Heart left ventricle (tissue), 16 donors: ENCODE measurements at places on chromosomes 1 and 21.

- peak; percentile 92 for DNase-seq
Observed at GRCh38 chr1:6624710-6625583, at the start of gene THAP3. TSS of gene THAP3 (plus strand) at chr1:6624868. CDS start at chr1:6625219, 351 bp downstream.

DNA sequence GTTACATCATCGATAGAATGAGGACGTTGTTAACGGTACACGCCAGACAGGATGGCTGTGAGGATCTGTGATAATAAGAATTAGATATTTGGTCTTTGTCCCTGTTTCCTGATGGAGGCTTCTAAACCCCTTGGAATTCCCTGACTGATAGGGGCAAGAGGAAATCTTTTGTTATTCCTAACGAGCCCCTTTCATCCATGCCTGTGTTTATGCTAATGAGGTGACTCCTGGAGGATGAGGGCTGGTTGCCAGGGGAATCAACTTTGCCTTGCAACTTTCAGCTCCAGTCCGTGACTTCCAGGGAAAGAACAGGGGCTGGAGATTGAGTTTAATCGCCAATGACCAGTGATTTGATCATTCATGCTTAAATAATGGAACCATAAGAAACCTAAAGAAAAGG lies 39.3 kb upstream of the NLRP3 start:
- DNase-seq: no peak

DNA sequence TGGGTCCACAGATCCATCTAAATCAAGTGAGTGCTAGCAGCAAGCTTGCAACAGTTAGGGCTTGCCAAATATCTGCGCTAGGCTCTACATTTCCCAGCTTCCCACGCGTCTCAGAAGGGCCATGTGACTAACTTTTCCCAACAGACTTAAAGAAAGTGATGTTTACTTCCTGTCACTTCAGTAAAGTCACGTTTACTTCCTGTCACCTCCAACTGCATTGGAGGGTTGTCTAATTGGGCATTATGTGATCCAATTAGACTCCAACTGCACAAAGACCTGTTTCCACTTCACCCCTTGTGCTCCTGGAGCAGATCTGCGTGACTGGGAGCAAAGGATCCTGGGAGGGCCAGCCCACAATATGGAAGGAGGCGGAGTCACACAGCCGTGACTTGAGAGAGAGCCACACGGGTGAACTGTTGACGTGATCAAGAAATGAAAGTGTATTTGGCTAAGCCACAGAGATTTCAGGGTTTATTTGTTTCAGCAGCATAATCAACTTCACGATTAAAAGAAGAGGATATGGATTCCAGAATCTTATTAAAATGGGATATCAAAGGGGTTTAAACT lies 77.7 kb downstream of the CYYR1 start:
- DNase-seq: no peak

- no peak for DNase-seq
Observed at GRCh38 chr1:86517336-86517735, 29.5 kb upstream of the CLCA4 start.

GRCh38 chr1:41314376-41315145 lies 46.7 kb upstream of the FOXO6 start:
- DNase-seq: no peak

DNA sequence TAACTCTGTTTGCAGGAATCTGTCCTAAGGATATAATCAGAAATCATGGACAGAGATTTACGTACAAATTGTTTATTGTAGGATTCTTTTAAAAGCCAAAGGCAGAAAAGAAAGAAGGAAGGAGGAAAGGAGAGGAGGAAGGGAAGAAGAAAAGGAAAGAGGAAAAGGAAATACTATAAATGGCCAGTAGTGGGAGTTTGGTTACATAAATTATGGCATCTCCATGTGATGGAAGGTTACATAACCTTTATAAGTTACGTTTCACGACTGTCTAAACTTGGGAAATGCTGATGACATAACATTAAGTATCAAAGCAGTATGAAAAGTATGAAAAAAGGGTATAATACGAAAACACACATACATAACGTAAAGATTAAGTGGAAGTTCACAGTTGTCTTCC lies 39.0 kb downstream of the SMYD2 start:
- no peak for DNase-seq

GRCh38 chr21:14916676-14917141 lies 148.1 kb downstream of the NRIP1 start:
- DNase-seq: no peak

- DNase-seq: peak; percentile 58
Observed at GRCh38 chr1:214187121-214187900, 93.6 kb upstream of the SMYD2 start.

GRCh38 chr21:16279731-16280581 lies 550.2 kb downstream of the USP25 start:
- peak; percentile 42 for DNase-seq

DNA sequence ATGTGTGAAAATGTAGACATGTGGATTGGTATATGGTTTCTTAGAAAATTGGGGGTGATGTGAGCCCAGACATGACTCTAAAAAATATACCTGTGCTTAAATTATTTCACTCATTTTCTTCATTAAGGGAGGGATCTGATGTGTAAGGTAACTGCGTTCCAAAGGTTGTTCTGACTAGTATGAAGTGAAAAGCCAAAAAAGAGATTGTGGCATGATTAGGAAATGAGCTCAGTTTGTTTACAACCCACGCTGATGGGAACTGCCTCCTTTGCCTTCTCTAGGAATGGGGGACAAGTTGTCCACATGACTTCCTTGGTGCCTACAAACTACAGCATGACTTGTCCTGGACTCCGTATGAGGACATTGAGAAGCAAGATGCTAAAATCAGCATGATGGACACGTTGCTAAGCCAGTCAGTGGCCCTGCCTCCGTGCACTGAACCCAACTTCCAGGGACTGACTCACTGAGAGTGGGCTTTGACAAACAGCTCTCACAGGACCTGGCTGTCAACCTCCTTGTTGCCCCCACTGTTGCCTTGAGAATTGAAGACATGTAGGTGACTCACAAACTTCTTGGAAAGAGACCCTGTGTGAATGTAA lies 8.0 kb downstream of the C1orf50 start:
- no peak for DNase-seq

DNA sequence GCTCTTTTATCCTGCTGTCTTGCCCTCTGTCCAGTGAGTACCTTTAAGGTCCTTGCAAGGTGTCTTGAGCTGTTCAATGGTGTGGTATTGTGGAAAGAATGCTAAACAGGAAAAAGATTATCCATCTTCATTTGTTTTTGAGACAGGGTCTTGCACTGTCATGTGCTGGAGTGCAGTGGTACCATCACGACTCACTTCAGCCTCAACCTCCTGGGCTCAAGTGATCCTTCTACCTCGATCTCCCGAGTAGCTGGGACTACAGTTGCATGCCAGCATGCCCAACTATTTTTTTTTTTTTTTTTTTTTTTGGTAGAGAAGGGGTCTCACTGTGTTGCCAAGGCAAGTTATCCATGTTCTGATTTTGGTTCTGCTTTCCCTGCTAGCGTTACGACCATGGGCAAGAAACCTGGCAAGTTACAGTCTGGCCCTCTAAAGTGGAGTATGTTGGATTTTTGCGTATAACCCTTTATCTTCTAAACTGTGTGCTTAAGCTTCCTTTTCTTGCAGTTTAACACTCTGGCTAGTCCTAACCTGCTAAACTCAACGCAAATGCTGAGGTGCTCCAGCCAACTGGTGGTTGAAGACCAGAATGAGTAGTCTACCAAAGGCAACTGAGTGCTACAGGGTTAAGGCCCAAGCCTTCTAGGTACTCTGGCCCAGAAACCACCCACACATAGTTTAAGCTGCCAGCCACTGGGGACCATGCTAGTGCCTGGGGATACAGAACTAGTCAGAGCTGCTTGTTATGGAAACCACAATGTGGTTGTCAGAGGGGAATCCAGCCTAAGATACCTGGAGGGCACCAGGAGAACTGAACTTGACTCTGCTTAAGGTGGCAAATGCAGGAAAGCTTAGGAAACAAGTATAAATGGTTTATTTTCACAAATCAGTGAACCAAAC lies 7.9 kb downstream of the RPL11 start:
- DNase-seq: no peak

GRCh38 chr1:161139766-161140165 lies 7.3 kb upstream of the DEDD start:
- no peak for DNase-seq

DNA sequence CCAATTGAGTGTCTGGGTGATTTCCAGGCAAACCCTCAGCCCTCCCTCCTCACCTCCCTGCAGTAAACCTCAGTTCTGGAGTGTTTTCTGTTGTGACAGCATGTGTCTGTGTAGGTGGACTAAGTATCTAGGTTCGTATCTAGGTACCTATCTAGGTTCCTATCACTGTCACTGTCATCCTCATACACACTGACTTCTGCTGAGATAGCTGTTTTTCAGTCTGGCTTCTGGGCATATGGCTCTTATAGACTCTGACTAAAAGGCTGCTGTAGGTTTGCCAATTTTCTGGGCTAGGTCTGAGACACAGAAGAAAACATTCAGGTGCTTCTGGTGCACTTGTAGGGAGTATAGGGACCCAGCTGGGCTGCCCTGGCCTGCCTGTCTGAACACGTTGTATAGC lies 8.1 kb upstream of the TRIM67 start:
- DNase-seq: no peak

- no peak for DNase-seq
Observed at GRCh38 chr21:35743571-35743970, 316.8 kb downstream of the SETD4 start.

DNA sequence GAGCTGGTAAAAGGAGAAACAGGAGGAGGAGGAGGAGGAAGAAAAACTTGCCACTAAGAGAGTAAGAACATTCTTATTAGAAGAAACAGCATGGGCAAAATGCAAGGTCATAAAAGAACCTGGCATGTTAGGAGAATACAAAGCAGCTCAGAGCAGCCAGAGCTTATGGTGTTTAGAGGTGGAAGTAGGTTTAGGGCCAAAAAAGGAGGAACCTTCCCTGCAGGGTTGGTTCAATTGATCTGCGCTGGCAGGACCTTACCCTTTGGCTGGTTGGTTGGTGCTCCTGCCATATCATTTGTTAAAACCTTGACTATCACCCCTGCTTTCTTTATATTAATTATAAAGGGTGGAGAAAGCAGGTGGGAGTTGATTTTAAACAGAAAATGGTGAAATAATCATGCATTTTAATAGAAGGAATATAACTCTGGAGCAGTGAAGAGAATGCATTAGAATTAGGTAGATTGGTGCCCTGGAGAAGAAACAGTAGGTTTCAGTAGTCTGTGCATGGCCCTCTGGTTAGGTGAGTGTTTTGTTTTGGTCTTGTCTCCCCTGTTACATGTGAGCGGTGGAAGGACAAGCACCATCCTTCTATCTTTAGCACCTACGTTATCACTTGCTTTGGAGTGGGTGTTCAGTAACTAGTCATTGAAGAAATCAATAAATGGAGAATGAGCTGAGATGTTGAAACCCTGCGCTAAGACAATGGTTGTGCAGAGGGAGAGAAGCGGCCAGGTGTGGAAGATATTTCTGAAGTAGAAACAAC lies 110.4 kb upstream of the NGF start:
- no peak for DNase-seq

GRCh38 chr1:116425987-116426386 lies 52.9 kb downstream of the ATP1A1 start:
- no peak for DNase-seq

DNA sequence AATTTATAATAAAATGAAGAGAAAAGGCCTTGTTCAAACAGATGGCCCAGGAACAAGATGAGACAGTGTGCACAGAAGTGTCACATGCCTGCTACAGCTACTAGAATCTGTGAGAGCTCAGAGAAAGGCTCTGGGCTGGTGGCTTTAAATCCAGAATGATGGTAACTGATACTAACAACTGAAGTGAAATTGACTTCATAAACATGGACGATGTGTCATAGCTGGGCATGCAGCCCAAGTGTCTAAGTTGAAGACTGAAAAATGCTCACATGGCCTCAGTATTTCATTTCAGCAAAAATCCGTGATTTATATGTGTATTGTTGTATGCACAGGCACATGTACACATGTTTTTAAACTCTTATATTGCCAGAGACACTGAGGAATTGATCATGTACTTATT lies 208.3 kb upstream of the RUNX1 start:
- peak; percentile 59 for DNase-seq

DNA sequence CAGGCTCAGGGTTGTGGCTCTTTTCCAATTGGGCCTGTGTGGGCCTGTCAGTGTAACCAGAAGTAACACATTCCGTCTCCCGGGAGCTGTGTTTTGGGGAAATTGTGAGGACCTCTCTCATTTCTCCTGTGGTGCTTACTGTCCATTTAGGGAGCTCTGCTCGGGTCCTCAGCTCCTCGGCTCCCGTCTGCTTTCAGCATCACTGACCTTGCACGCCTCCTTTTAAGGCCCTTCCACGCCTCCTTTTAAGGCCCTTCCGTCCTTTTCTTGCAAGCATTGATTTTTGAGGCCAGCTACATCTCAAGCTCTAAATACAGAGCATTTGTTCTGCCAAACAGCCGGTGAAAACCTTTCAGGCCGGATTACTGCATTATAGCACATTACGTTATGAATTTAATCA lies 9.7 kb downstream of the CA6 start:
- DNase-seq: no peak

DNA sequence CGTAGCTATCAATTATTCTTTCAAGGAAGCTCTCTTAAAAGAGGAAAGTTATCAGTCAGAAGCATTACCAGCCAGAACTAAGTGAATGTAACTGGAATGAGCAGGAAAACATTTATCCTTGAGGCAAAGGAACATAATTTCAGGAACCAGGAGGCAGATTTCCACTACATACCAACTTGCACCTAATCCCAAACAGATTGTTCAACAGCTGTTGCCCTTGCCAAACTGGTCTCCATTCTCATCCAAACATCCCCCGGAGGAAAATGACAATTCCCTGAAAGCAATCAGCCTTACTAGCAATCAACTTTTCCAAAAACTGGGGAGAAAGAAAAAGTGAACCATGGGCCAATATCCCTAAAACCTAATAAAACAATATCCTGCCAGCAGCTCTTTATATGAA lies 35.0 kb downstream of the ENAH start:
- DNase-seq: no peak

- DNase-seq: no peak
Observed at GRCh38 chr1:3553940-3554223, 57.4 kb downstream of the MEGF6 start.
